ENCODE measurements at places on chromosomes 5 and 9. TPM values are rescaled to one million over a fixed set of nuclear protein-coding genes. Genes with fewer than 3 reads are reported as not detected.

DNA sequence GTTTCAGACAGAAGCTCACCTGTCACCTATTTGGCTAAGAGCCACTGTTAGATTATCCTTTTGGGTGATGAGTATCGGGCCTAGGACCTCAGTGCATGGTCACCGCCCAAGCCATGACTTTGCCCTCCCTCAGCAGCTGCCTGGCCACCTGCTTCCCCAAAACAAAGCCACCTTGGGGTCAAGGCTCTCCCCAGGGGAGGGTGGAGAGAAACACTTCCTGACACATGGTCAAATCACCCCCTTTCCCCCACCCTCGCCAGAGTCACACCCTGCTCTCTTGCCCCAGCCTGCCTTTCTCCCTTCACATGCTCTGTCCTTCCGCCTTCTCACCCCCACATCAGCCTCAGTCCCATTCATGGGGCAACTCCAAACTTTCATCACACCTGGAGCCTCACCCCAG, 1.7 kb upstream of the HBEGF start:
- DNase-seq, result no peak

ANKDD1B gene
- 0.25 TPM for total RNA-seq

CCL27 gene
- total RNA-seq, result not detected

FAM153A gene
- total RNA-seq, result not detected

GRCh38 chr9:78046112-78046511, 14.5 kb upstream of the GNAQ start:
- no peak for DNase-seq

GCNT1 gene
- 0.11 TPM for total RNA-seq

GRCh38 chr5:40428126-40428525, 251.6 kb upstream of the PTGER4 start:
- DNase-seq, result no peak

DNA sequence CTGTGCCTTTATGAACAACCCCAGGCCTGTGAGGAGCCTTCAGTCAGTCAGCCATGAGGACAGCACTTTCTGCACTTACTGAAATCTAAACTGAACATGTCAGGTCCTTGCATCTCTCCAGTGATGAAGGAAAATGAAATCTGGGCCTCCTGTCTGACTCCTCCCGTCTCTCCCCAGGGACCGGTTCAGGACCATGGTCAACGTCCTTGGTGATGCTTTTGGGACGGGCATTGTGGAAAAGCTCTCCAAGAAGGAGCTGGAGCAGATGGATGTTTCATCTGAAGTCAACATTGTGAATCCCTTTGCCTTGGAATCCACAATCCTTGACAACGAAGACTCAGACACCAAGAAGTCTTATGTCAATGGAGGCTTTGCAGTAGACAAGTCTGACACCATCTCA, 77.0 kb upstream of the PLPP6 start:
- DNase-seq, result no peak

- DNase-seq, result no peak
These were observed 7.6 kb downstream of the PAM start for GRCh38 chr5:102762562-102763227.

- DNase-seq, result no peak
These were observed 1.1 kb downstream of the ECM2 start for GRCh38 chr9:92534674-92535073.
